T follicular helper cell (primary cell): ENCODE measurements at places on chromosomes 12 and 14.

- no peak for DNase-seq
These were observed 23.6 kb downstream of the ZBTB42 start for GRCh38 chr14:104824353-104824997.

DNA sequence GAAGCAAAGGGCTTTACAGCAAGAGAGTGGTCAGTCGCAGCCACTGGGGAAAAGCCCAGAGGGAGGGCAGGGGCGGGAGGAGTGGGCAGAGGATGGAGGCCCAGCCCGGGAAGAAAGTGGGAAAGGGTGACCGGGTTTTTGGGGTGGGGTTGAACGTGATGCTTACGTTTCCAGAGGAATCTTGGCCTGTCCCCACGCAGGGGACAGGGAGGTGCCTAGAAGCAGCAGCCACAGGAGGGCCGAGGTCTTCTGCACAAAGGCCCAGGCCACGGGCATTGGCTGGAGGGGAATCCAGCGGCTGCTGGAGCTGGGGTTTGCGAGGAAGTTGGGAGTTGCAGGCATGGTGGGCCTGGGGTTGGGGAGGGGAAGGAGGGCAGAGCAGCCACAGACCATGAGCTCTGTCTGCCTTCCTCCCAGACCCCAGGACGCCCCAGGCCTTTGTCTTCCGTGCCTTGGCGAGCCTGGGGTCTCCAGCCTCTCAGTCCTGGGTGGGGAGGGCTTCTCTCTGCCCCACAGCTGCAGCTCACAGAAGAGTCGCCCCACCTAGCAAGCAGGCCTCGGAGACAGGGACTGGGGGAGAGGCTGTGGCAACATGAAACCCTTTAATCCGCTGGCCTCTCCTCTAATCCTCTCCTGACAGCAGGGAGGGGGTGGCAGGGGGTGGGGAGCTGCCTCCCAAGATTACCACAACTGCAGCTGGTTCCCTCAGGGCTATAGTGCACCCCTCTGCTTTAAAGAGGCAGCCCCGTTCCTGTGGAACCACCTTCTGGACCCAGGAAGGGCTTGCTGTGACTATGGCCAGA, at the start of gene CACNA2D4:
TSS of gene CACNA2D4 (minus strand) at position 572 of the 803 bp plus-strand sequence. CDS start at position 393, 179 bp downstream.
- DNase-seq: no peak

DNA sequence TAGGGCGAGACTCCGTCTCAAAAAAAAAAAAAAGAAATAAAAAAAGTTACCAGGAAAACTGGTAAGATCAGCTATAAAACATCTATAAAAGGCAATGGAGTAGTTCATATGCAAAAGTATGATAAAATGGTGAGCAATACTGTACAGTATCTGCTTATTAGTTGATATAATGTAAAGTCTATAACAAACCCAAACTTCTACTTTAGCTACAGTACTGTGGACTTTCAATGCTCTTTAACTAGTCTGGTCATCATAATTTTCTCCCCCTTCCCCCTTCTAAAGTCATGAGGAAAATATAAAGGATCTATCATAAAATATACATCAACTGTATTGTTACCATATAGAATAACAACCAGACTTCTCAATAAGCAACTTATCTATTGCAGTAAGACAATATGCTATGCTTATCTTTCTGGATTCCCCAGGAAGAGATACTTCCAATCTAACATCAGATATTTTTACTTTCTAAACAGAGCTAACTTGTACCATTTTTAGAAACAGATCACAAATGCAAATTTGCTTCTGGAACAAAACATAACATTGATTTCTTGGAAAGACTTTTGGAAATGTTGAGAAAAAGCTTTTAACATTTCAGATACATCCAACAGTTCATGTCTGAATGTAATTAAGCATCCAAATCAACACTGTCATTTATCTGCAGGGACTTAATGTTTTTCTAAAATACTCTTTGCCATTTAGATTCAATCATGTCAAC, 43.8 kb downstream of the MDM2 start:
- no peak for DNase-seq

GRCh38 chr12:4107436-4107878, 166.1 kb upstream of the CCND2 start:
- DNase-seq: peak; percentile 59

- no peak for DNase-seq
These were observed 62.6 kb downstream of the PDZRN4 start for GRCh38 chr12:41250748-41251147.

DNA sequence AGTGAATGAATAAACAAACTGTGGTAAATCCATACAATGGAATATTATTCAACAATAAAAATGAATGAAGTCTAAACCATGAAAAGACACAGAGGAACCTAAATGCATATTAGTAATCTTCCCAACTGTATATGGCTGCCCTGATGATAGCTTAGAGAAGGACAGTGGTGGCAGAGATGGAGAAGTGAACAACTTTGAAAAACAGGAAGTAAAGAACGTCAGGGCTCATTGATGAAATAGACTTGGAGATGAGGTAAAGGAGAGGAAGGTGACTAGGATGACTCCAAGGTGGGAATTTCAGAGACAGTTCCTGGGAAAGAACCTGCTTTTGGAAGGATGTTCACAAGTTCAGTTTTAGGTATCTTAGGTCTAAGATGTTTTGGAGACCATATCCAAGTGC, 36.3 kb upstream of the NT5DC3 start:
- DNase-seq: no peak

GRCh38 chr14:34660796-34661195, 30.8 kb upstream of the SNX6 start:
- no peak for DNase-seq

GRCh38 chr12:8675591-8676036, 13.0 kb upstream of the MFAP5 start:
- no peak for DNase-seq

DNA sequence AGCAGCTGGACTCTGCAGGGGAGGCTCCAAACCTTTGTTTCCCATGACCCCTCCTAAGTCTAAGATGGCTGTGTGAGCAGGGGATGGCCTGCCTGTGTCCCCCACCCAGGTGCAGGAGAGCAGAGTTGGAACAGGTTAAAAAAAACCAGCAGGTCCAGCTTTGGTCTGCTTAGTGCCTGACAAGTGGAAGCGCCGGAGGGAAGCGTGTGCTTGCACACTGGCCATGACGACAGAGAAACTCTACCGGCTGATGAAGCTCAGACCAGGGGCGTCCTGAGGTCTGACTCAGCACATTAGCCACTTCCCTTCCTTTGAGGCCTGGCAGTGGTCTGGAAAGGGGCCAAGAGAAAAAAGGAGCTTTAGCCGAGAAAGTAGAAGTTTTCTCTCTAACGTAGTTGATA, 280.1 kb downstream of the VRK1 start:
- no peak for DNase-seq

GRCh38 chr12:111034083-111034885, 113.9 kb upstream of the MYL2 start:
- no peak for DNase-seq

- DNase-seq: no peak
These were observed 7.3 kb downstream of the C1RL start for GRCh38 chr12:7101694-7102131.

- DNase-seq: no peak
These were observed 357.9 kb downstream of the BCL11B start for GRCh38 chr14:98913967-98914650.

DNA sequence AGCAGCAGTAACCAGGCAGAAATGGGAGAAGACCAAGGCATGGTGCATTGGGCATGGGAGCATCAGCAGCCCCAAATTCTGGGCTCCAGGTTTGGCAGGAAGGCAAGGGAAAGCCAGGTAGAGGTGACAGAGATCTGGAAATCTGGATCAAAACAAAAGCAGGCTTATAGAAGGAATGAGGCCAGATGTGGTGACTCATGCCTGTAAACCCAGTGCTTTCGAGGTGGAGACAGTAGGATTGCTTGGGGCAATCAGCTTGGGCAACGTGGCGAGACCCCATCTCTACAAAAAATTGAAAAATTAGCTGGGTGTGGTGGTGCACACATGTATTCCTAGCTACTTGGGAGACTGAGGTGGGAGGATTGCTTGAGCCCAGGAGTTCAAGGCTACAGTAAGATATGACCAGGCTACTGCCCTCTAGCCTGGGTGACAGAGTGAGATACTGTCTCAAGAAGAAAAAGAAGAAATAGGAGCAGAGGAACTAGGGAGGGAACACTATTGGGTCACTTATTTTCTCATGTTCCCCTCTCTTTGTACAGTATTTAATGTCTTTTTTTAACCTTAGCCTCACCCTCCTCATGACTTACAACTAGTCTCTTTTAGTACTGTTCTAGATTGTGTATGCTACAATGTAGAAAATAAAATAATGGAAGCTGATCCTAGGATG, 25.1 kb downstream of the SLC4A8 start:
- DNase-seq: no peak

GRCh38 chr12:104999347-104999685, 13.2 kb downstream of the NOPCHAP1 start:
- DNase-seq: no peak

DNA sequence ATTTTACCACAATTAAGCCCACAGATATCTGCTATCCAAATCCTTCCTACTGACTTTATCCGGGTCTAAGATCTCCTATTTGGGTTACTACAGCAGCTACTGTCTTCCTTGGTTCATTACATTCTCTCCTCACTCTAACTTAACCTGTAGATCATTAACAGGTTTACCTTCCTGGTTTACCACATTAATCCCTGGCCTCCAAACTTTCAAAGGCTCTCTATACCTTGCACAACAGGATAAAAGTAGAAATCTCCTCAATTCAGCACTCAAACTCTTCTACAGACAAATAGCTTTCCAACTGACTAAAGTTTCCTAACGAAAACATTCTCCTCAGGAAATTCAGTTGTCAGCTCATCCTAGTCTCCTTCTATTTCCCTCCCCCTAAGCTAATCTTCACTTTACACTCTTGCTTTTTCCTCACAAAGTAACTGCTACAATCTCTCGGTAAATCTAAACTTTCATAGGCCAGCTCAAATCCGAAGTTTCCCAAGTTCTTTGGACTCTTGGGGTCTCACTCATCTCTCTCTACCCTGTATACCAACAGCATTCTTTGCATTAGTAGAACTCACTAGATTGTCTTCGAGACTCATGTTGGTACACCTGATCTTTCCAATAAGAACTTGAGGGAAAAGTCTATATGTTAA, 2.7 kb downstream of the BTBD7 start:
- DNase-seq: no peak

DNA sequence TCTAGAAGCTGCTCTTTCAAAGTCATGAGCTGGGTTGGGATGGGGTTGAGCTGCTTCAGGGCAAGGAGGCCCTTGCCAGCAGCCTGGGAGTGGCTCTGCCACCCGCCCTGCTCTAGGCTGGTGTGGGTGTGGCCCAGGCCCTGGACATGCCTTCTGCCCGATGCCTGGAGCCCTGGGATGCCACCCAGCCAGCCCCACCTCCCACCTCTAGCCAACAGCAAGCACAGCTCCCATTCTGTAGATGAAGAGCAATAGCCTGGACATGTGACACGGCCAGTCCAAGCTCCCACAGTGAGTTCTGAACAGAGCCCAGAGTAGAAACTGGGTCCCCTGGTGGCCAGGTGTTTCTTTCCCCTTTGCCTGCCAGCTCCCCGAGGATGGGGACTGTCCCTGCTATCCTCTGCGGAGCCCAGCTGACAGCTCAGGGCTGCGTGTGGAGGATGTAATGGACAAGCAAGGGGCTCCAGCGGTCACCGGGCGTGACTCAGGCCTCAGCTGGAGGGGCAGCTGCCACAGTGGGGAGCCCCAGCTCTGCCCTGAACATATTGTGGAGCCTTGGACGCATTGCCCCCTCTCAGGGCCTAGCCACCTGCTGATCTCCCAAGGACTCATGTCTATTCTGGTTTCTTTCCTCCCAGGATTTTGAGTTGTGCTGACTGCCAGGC, 165.2 kb downstream of the TSPAN9 start:
- no peak for DNase-seq

DNA sequence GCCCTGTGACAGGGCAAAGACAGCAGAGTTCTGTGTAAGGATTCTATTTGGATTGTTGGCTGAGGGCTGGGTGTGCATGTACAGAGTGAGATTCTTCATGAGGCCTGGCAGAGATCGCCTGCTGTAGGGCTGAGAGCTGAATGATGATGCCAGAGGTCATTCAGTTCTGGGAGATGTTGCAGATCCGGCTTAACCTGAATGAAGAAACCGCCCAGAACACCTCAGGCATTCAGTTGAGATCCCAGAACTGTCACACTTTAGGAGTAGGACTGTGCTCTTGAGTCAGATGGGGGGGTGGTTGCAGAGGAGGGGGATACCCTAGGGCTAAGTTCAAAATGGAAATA, 5.8 kb upstream of the EVL start:
- no peak for DNase-seq

DNA sequence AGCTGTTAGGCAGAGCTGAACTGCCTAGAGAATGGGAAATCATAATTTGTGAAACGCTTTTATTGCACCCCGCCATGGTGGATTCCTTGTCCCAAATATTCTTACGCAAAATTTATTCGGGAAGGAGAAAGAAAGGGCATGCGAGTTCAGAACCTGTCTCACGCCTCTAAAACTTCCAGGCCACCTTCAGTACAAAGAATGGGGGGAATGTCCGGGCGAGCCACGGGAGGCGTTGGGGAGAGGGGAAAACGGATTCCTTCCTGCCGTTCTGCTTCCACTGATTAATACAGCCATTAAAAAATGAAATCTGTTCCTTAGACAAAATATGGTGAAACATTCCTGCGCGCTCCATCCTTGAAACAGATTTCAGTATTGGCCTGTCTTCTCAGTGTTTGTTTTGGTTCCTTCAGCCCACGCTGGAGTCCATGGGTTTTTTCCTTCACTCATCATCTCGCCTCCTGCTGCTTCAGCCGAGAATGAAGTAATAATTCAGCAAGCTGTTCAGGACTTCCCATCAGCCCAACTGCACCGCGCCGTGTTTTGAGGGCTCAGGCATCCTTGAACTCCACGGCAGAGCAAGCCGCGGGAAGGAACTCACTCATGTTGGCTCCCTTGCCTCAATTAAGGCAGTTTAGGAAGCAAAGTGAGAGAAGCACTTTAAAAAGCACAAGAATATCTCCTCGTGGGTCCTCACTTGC, 47.7 kb upstream of the CDKN3 start:
- no peak for DNase-seq

DNA sequence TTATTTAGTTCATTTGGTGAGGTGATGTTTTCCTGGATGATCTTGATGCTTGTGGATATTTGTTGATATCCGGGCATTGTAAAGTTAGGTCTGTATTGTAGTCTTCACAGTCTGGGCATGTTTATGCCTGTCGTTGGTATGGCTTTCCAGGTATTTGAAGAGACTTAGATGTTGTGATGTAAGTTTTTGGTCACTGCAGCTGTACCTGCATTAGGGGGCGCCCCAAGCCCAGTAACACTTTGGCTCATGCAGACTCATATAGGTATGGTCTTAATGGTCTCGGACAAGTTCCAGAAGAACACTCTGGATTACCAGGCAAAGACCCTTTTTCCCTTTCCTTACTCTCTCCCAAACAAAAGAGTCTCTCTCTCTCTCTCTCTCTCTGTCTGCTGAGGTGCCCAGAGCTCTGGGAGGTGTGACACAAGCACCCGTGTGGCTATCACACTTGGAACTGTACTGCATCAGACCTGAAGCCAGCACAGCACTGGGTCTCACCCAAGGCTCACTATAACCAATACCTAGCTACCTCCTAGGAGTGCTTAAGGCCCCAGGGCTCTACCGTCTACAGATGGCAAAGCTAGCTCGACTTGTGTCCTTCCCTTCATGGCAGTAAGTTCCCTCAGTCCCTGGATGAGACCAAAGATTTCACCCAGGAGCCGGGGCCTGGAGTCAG, 425.8 kb upstream of the ATXN7L3B start:
- DNase-seq: no peak

DNA sequence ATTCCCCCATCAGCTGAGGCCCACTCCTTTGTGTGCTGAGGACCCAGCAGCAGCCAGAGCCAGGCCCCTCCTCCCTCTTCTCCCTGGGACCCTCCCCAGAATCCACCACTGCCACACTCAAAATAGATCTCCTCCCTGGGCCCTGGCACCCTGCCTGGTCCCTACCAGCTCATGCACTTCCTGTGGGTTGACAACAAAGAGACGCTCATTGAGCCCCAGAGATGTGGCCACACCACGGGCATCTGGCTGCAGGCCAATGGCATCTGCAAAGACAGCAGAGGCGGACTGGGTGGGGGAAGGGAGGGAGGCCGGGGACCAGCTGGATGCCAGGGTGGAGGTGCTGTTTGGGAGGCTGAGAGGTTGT, 16.0 kb upstream of the ENDOU start:
- peak; percentile 46 for DNase-seq
